ENCODE measurements at places on chromosomes 3 and 15.

GRCh38 chr3:196016059-196016458, 65.8 kb downstream of the TFRC start:
- DNase-seq, result no peak

- DNase-seq, result no peak
Observed at GRCh38 chr3:84439476-84439875, 519.3 kb upstream of the CADM2 start.

- DNase-seq, result no peak
Observed at GRCh38 chr15:35142578-35142977, 57.5 kb upstream of the NANOGP8 start.

DNA sequence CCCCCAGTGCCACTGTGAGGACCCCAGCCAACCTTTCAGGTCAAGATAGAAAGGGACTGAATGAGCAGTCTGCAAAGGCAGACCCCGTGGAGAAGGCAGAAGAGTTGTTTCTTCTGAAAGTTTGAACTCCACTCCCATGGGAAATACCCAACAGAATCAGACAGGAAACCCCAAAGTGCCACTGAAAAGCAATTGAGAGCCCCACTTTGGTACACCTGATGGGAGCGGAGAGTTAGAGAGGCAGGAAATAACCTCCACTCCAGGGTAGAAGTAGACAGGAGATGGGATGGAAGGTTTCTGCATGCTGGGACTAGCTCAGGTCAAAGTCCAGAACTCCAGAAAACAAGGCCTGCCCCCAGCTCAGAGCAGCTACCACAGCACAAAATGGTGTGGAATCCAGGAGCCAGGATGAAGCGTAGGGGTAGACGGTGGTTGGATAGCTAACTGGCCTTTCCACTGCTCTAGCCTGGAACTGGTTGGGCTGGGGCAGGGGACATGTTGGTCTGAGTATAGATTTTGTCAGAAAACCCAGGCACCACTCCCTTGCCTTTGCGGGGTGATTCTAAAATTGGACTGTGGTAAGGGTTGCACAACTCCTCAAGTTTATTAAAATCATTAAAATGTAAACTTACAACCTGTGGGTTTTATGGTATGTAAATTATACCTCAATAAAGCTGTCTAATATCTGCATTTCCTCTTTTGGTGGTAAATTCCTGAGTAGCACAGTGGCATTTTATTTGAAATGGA, 1.9 kb upstream of the RAB43 start:
- DNase-seq, result no peak

DNA sequence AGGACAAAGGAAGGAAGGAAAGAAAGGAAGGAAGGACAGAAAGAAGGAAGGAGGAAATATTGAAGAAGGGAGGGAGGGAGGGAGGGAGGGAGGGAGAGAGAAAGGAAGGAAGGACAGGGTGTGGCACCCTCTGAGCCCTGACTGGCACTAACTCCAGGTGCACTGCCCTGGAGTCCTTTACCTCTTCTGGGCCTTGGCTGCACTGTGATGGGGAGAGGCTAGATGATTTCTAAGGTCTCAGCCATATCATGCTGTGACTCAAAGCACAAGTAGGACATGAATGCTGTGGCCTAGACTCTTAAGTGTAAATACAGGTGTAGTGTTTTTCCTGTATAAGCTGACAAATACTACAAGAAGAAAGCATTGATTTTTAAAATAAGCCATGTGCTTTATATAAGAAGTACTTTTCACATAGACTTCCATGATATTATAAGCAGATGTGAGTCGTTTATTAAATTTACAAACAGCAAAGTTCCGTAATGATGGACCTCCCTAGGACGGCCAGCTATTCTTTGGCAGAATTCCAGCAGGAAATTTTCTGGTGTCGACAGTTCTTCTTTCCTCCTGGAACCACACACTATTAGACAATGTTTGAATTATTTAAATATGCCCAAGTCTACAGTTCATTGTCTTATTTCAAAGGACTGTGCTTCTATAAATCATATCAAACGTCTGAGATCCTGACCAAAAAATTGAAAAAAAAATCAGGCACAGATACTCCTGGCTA, 213.8 kb upstream of the C2CD4B start:
- DNase-seq, result no peak

- DNase-seq, result peak; percentile 95
Observed at GRCh38 chr3:184362668-184363546, 1.4 kb downstream of the POLR2H start.

- no peak for DNase-seq
Observed at GRCh38 chr3:145943952-145944351, 217.0 kb downstream of the PLOD2 start.

- no peak for DNase-seq
Observed at GRCh38 chr3:126423191-126424038, 28.7 kb downstream of the CFAP100 start.

DNA sequence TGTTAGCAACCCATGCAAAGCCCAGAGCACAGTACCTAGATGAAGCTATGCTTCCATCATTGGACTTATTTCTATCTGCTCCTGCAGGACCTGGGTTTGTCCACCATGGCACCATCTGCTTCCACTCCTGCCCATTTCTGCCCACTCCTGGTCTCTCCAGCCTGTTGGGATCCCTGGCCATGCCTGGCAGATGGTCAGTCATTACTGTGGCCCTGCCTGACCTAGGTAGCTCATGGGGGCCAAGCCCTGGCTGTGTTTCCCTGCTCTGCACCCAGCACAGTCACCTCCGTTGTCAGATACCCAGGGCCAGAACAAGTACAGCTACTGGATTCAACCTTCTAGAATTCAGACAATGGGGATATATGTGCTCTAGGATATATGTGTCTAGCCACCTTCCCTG, 185.8 kb upstream of the TLE3 start:
- DNase-seq, result no peak

GRCh38 chr3:133887803-133888703, 7.6 kb downstream of the RAB6B start:
- DNase-seq, result no peak

GRCh38 chr3:24714436-24714835, 219.8 kb upstream of the THRB start:
- DNase-seq, result no peak

GRCh38 chr3:167895684-167896083, 160.2 kb downstream of the SERPINI1 start:
- DNase-seq, result no peak

GRCh38 chr3:37971467-37971866, 19.1 kb upstream of the VILL start:
- no peak for DNase-seq

DNA sequence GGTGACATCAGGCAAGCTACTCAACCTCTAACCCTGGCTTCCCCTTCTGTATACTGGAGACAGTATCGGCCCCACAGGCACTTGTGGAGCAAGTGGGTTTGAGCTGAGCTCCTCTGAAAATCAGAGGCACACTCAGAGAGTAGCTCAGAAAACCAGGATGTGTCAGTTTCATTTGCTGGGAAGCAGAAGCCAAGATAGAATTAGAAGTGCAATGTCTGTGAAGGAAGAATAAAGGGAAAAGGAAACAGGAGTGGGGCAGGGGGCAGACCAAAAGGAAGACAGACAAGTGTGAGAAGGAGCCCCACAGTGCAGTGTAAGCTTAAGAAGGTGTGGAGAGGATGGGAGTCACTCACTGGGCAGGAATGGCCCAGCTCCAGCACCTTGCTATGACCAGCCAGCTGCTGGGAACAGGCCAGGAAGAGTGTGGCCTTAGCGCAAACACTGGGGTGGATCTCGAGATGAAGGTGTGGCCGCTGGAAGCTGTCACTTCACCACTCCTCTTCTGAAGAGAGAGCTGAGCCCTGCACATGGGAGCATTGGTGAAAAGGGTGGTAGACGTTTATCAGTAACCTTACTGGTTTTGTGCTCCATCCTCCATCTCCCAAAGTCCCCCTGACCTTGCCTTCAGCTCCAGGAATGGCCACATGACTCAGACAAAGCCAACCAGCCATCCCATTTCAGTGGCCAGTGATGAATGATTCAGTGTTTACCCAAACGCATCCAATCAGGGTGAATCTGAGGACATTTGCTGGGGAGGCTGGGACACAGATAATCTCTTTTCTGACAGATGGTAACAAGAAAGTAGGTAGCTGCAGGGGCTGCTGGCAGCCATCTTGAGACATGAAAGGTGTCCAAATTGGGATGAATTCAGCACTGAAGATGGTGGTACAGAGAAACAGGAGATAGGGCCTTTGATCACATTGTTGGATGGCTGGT, 108.4 kb downstream of the SHQ1 start:
- DNase-seq, result no peak

- DNase-seq, result no peak
Observed at GRCh38 chr15:75712668-75713337, at the start of gene CSPG4. Gene CSPG4, minus strand, starts transcription at chr15:75712848. Its CDS starts 93 bp downstream, at chr15:75712755.

- no peak for DNase-seq
Observed at GRCh38 chr3:153972862-153973261, 148.3 kb upstream of the ARHGEF26 start.

GRCh38 chr3:62019906-62020305, 353.4 kb downstream of the FEZF2 start:
- DNase-seq, result no peak

- no peak for DNase-seq
Observed at GRCh38 chr3:146646261-146646660, 41.1 kb upstream of the PLSCR5 start.

DNA sequence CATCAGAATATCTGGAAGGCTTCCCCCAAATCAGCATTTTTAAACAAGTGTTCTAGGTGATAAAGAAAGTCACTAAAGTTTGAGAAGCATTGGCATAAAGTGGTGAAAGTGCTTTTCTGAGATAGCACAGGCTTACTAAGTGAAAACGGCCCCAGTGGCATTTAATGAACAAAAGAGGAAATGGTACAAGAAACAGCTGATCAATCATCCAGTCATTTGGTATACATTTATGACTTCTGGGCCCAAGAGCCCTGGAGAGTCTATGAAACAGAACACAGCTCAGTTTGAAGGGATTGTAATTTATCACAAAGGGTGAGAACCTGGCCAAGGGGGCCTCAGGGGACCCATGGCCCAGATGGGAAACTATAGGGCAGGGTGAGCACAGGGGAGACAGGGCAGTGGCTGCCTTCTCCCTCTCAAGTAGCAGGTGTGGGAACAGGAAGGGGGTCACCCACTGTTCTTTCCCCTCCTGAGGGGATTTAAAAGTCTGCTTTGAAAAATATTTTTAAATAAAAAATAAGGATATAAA, 265.5 kb upstream of the ROPN1 start:
- DNase-seq, result no peak

DNA sequence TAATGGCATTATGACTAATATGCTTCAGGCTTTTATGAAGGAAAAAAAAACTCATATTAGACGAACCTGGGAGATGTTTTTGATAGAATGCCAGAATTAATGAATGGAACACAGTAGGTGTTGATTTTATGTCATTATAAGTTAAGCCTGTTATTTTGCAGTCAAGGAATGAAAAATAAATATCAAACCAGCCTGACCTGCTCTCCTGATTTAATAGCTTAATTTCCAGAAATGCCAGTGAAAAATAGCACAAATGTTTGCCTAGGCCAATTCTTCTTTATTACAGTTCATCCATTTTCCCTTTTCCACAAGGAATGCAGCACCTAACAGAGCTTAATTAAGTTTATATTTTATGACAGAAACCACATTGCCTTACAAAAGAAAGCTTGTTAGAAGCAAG, 292.0 kb downstream of the TBL1XR1 start:
- DNase-seq, result no peak

DNA sequence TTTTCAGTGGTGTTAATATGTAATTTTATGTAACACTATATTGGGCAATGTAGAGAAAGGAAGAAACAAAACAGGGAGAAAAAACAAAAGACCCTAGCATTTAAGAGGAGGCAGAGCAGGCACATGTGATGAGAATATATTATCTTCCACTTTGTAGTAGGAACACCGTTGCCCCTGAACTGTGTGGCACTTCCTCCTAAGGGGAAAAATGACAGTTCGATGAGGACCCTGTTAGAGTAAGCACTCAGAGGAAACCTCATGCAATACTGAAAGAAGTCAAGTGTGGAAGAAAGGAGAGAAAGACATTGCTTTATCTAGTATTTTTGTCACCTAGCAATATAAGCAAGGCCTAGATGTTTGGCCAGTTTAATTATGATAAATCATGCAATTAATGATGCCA, 32.2 kb downstream of the ARPP21 start:
- DNase-seq, result no peak

- no peak for DNase-seq
Observed at GRCh38 chr15:92384381-92384780, 9.3 kb upstream of the ST8SIA2 start.

DNA sequence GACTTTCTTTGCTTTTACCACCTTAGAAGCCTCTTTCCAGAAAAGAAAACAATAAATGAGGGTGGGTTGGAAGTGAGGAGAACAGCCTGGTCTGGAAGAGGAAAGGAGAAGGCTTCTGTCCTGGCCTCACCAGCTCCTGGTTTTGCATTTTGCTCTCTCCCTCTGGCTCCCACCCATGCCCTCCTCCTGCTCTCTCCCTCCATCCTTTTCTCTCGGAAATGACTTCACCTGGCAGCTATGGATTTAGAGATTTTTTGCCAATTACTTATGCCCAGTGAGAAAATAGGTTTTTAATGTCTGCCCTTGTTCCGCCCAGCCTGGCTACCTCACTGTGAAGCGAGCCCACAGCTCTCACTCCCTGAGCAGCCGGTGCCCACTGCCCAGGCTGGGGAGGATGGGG, 77.9 kb upstream of the NTRK3 start:
- DNase-seq, result no peak

GRCh38 chr3:71099997-71100719, 483.4 kb downstream of the FOXP1 start:
- DNase-seq, result no peak
